Stimulated activated CD4-positive, alpha-beta T cell treated with anti-CD3 and anti-CD28 coated beads, Interleukin-12 subunit alpha, Interleukin-12 subunit beta, amount 100 ng/mL, for 4 hours (primary cell): ENCODE measurements at places on chromosomes 5 and 9.

DNA sequence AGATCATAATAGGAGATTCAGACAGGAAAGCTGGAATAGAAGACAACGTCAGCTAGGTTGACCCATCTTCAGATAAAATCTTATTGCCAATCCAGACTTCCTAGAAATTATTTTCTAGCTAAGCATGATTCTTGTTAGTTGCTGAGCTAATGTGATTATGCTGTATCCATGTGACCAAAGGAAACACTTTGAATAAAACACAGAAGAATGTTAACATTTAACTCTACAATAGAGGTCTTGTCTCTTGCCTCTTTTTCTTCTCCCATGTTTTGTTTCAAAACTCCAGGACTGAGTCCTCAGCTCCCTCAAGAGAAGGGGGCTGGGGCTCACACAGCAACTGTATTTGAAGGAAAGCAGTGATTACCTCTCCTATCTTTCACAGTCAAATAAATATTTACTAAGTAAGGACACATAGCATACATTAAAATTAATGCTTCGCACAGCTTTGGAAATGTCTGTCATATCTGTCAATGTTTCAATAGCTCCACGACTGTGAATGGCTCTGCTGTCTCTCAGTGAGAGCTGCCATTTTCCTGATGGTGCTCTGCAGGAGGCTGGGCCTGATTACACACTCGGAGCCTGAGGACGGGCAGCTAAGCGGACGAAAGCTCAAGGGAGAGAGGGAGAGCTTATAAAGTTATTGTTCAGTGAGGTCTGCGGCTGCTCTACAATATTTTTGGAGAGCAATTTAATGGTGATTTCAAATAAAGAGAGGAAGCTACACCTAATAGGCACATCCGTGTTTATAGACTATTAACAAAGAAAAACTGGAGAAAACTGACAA lies 64.8 kb upstream of the ZNF462 start:
- DNase-seq, result no peak

DNA sequence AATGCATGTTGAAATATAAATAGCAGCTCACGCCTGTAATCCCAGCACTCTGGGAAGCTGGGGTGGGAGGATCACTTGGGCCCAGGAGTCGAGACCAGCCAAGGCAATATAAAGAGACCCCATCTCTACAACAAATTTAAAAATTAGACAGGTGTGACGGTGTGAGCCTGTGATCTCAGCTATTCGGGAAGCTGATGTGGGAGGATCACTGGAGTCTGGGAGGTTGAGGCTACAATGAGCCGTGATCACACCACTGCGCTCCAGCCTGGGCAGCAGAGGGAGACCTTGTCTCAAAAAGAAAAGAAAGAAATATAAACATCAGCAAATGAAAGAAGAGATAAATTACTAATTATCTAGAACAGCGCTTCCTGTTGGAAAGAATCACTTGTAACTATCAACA lies 105.0 kb downstream of the MAPKAP1 start:
- no peak for DNase-seq

- no peak for DNase-seq
These were observed 214.8 kb downstream of the AOPEP start for GRCh38 chr9:94941211-94941875.

GRCh38 chr9:137041124-137041523 lies 4.9 kb downstream of the NPDC1 start:
- no peak for DNase-seq

GRCh38 chr5:537621-538071 lies 13.4 kb upstream of the SLC9A3 start:
- DNase-seq, result no peak
